G401 (cell line): ENCODE measurements at places on chromosomes 6 and 20. TPM values are rescaled to one million over a fixed set of nuclear protein-coding genes. Genes with fewer than 3 reads are reported as not detected.

The RCAN2 gene
- not detected in 2 replicates for total RNA-seq

The OPN5 gene
- total RNA-seq: not detected in 2 replicates

The ARMC12 gene
- total RNA-seq: 0.68 TPM in 1 of 2 replicates, not detected in the other

The HS3ST5 gene
- total RNA-seq: not detected in 2 replicates

The LPA gene
- total RNA-seq: not detected in 2 replicates

The TNFRSF6B gene
- not detected in 2 replicates for total RNA-seq

The TFAP2D gene
- not detected in 2 replicates for total RNA-seq

- DNase-seq: peak; percentile 81
Measured at GRCh38 chr20:58888521-58889333, 36.2 kb downstream of the GNAS start.

- DNase-seq: no peak
Measured at GRCh38 chr6:38533064-38533463, 106.7 kb downstream of the BTBD9 start.

- no peak for DNase-seq
Measured at GRCh38 chr20:18056174-18057100, 1.3 kb downstream of the OVOL2 start.

DNA sequence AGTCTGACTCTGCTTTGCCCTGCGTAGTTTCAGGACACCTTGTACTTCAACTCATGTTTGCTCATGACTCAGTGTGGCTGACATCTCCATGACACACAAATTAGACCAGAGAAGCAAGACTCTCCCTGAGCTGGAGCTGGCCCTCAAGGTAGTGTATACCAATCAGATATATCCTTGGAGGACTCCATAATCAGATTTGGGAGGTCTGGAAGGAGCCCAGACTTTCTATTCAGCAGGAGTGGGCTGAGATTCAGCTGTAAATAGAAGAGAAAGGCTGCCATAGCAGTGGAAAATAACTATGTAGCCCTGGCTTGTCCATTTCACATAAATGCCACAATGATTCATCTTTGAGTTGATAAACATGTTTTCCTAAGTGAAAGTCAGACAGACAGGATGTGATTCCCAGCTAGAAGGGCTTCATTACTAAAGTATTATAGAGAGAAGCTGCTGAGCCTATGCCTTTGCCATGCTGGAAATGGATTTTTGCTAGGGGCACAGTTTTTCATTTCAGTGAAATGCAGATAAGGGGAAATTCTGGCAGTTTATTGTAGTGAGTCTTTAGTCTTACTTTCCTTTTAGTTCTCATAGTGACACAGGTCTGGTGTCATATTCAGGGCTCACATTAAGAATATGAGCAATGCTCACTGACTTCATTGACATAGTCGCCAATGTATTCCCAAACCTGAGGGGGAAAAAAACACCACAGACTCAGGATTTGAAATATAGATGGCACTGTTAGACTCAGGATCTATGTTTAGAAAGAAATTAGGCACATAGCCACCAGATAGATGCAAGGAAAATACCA lies 95.3 kb downstream of the CLVS2 start:
- no peak for DNase-seq

- DNase-seq: no peak
Measured at GRCh38 chr20:23585449-23585807, 17.1 kb upstream of the CST9L start.

DNA sequence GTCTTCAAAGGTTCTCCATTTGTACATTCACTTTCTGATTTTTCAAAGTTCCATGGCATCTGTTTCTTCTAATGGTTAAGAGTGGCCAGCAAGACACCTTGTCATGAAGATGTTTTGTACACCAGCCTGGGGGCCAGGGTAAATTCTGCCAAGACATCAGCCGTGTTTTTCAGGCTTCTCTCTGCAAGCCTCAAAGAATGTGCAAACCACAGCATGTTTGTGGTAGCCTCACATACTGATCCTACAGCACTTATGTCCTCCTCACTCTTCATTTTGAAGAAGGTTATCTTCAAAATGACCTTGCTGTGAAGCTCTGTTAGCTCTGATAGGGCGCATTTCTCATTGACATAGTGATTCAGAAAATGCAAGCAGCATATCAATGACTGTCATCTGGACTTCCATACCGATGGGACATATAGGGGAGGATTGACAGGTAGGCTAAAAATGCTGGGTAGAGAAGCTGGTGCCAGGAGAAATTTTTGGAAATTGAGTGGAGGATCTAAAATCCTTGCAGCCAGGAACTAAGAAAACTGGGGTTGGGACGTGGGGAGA lies 59.3 kb upstream of the SPTLC3 start:
- no peak for DNase-seq

- DNase-seq: no peak
Measured at GRCh38 chr6:26432627-26433201, 7.6 kb upstream of the BTN3A3 start.

DNA sequence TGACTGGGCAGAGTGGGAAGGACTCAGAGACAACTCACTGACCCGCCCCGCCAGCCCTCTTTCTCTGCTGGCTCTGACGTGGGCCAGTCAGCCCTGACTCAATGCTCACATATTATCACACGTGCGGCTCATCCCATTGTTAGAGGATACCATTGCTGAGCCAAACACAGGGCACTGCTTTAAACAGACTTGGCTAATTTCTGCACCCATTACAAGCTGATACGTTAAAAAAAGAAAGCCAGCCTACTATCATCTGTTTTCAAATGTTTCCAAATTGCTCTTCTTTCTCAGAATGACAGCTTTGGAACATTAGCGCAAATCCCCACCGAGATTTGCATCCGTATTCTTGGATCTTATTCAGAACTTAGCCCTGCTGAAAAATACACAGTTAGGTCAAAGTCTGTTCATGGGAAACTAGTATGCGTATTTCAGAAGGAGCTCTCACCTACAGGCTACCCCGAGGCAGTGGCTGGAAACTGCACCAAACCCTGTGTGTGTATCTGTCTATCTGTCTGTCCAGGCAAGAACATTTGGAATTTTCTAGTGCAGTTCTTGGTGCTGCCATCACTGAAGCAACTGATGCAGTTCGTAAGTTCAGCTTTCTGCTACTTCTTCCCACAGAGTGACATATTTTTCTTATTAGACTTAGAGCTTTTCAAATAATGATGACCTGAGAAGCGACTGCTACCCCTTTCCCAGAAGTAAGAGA lies 32.8 kb downstream of the RAMACL start:
- peak; percentile 71 for DNase-seq

DNA sequence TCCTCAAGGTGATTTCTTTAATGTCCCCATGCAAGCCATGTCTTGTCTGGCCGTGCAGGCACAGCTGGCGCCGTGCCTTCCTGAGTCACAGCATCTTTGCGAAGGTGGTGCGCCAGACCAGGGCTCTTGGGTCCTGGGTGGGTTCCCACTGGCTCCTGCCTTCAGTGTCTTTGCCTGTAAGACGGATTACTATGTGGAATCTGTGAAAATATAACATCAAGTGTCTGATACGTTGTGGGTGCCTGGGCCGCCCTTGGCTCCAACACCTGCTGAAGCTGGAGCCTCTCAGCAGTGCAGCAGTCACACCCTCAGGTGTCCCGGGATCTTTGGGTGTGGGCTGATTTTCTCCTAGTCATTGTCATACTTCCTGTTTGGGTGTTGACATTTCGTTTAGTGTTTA lies 3.2 kb downstream of the OSBPL2 start:
- DNase-seq: no peak

GRCh38 chr6:17291778-17292177 lies 10.6 kb downstream of the RBM24 start:
- no peak for DNase-seq

DNA sequence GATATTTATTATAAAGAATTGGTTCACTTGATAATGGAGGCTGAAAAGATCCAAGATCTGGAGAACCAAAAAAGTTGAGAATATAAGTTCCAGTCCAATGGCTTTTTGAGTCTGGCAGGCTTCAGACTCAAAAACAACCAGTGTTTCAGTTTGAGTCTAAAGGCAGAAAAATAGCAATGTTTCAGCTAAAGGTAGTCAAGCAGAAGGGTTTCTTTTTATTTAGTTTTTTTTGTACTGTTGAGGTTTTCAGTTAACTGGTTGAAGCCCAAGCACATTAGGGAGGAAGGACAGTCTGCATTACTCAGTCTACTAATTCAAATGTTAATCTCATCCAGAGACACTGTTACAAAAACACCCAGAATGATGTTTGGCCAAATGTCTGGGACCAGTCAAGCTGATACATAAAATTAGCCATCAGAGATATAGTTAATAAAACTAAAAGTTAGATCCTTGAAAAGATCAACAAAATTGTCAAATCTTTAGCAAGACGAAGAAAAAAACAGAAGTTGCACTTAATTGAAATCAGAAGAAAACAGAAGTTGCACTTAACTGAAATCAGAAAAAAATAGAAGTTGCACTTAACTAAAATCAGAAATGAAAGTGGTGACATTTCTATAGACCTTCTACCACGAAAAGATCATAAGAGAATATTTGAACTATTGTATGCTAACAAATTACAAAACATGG lies 980.3 kb upstream of the FLRT3 start:
- DNase-seq: no peak

GRCh38 chr6:135250234-135250633 lies 69.1 kb downstream of the MYB start:
- no peak for DNase-seq

- DNase-seq: no peak
Measured at GRCh38 chr6:19327661-19328060, 509.5 kb upstream of the ID4 start.

GRCh38 chr6:710601-711571 lies 17.9 kb upstream of the EXOC2 start:
- peak; percentile 44 for DNase-seq

GRCh38 chr6:56848105-56848504 lies 106.8 kb upstream of the BEND6 start:
- DNase-seq: no peak

DNA sequence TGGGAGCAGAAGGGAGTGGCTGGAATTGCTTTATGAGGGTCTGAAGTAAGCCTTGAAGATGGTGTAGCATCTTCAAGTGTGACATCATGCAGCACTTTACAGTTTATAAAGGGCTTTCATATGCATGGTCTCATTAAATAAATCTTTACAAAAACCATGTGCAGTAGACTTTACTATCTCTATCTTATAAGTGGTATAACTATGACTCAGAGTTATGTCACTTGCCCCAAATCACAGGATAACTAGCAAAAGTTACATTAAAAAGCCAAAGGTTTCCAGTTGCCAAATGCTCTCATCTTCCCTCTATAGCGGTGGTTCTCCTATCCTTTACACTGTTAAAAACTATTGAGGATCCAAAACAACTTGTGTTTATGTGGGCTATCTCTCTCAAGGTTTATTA lies 687.7 kb upstream of the MARCKS start:
- no peak for DNase-seq

DNA sequence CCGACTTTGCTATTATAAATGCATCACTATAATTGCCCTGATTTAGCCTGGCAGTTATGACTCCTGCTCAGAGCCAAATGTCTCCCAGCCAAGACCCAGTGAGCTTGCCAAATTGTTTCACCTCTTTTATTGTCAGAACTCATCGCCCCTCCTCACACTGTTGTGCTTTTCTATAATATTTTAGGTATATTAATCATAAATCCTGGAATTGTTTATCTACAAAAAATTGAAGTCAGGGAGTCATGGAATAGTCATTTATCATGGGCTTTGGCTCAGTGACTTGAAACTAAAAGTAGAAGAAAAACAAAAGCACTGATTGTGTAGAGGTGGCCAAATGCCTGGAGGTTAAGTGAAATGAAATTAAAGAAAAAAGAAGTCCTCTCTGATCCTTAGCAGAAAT lies 85.6 kb downstream of the PFDN4 start:
- DNase-seq: peak; percentile 6

- DNase-seq: no peak
Measured at GRCh38 chr6:16998461-16998860, 103.4 kb upstream of the STMND1 start.

DNA sequence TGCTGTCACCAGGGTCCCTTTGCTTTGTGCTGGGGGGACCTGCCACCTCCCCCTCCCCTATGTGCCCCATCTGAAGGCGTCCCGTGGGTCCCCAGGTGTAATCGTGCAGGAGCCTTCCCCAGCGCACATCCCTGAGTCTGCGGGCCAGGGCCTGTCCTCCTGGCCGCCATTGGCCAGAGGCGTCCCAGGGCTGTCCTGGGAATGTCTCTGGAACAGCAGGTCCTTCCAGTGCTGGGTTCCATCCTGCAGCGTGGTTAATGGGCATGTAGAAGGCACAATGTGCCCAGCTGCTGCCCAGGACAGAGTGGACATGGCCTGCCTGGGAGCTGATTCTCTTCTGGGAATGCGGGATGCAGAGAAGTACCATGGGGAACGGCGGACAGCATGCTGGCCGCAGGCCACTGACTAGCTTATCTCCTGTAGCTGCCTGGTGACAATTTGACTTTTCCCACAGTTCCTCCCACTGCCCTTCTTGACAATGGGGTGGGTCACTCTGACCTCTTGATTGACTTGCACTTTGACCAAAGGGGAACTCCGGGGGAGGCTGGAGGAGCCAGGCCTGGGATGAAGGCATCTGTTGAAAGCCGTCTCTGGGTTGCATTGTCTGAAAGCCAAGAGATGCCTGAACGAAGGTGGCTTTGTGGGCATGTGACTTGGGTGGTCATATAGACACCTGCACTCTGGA lies 64.0 kb downstream of the CTCFL start:
- DNase-seq: no peak

DNA sequence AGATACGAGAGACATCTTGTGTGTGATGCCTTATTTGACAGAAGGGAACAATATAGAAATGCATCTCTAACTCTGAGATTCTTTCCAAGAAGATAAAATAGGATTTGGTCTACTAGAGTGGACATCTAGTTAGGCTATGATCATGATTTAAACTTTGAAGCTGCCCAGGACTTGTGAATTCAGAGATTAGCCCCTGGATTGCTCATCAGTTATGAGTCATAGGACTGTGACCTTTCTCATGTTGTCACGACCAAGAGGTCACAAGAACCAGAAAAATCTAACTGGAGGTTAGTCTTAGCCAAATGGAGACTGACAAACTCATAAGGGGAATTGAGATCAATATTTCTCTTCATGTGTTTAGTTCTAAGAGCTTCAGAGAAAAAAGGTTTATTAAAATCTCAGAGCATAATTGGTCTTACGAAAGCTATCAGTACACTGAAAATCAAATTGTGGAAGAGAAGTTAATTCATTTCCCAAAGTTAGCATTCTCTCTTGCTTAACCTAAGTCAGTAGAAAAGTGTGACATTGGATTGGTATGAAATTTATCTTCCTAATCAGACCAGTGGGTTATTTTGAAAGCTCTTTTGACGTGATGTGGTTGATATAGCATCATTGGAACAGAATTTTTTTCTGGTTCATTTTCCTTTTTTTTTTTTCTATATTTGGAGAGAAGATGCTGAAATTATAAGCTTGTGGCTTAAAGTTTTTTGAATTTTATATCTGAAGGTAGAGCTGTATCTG lies 245.7 kb downstream of the RNF144B start:
- DNase-seq: no peak
